Adipocyte (in vitro differentiated cells): ENCODE measurements at places on chromosomes 3 and 15.

DNA sequence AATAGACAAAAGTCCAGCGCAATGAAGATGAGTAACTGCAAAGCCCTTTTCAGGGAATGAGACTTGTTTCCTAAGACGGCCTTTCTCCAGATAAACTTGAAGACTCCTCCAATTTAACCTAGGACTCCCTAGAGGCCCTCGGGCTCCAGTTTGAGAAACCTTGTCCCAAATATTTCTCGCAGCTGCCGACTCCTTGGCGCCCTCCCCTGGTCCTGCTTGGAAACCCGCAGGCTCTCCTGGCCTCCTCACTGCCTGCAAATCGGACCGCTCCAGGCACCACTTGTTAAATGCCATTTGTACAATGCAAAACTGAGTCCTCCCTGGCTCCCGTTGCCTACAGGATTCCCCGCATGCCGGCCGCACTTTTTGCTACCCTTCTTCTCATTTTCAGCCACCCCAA lies 36.8 kb downstream of the MUC4 start:
- DNase-seq = peak; percentile 65

DNA sequence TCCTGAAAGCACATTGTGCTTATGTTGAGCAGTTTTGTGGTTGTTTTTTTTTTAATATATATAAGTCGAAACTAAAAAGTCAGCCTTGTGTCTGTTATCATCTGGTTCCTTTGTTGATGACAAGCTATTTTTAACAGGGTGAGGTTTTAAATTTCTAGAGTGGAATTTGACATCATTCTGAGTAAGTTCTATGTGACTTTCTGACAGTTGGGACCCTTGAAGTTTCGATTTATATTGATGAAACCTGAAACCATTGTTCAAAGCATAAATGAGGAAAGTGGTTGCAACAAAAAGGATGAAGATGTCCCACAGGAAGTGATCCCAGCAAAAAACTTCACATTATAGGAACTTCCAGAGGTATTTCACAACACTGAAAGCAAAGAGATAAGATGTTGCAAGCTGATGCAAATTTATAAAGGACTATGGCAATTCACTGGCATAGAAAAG lies 94.0 kb downstream of the CYP19A1 start:
- peak; percentile 67 for DNase-seq

- DNase-seq = no peak
Measured at GRCh38 chr3:126213379-126214028, 33.1 kb upstream of the ALDH1L1 start.

DNA sequence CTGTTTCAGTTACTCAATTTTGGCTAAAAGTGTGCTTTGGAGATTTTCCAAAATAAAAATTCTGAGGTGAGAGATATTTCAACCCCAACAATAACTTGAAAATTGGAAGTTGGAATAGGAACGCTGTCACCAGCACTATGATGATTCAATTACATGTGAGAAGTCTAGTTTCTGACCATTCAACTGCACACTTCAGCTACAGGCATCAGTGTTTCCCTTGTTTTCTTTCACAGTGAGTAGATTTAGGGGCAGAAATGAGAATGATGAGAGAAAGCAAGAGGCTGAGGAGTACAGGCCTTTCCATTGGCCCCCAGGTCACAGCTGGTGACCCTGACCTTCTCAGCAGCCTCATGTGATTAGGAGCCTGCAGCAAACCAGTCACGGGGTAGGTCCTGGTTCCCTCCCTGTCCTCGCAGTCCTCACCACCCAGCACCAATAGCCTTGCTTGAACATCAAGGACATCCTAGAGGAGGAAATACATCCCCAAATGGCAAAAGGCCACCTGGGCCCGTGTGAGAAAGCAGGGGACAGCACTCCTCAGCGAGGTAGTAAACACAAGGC lies 10.0 kb upstream of the FILIP1L start:
- DNase-seq = no peak

- DNase-seq = no peak
Measured at GRCh38 chr3:143037867-143038266, 36.5 kb downstream of the U2SURP start.

GRCh38 chr3:149845570-149846244 lies 32.7 kb downstream of the RNF13 start:
- DNase-seq = no peak

GRCh38 chr3:80244390-80244789 lies 476.6 kb upstream of the ROBO1 start:
- DNase-seq = peak; percentile 30

GRCh38 chr3:120604382-120604781 lies 8.2 kb downstream of the NDUFB4 start:
- no peak for DNase-seq

DNA sequence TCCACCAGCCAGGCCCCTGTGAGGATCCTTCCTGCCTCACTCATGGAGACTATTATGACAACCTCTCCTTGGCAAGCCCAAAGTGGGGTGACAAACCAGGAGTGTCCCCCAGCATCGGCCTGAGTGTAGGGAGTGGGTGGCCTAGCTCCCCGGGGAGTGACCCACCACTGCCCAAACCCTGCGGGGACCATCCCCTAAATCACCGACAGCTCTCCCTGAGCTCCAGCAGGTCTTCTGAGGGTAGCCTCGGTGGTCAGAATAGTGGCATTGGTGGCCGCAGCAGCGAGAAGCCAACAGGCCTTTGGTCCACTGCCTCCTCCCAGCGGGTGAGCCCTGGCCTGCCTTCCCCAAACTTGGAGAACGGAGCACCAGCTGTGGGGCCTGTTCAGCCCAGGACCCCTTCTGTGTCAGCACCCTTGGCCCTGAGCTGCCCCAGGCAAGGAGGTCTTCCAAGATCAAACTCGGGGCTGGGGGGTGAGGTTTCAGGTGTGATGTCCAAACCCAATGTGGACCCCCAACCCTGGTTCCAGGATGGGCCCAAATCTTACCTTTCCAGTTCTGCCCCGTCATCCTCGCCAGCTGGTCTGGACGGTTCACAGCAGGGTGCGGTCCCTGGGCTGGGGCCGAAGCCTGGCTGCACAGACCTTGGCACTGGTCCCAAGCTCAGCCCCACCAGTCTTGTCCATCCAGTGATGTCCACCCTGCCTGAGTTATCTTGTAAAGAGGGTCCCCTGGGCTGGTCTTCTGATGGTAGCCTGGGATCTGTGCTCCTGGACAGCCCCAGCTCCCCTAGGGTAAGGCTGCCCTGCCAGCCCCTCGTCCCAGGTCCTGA lies 1.0 kb downstream of the LIMD1 start:
- no peak for DNase-seq

GRCh38 chr3:39101022-39101689 lies 6.3 kb downstream of the GORASP1 start:
- DNase-seq = peak; percentile 62

GRCh38 chr15:26212109-26212508 lies 349.0 kb upstream of the ATP10A start:
- no peak for DNase-seq

DNA sequence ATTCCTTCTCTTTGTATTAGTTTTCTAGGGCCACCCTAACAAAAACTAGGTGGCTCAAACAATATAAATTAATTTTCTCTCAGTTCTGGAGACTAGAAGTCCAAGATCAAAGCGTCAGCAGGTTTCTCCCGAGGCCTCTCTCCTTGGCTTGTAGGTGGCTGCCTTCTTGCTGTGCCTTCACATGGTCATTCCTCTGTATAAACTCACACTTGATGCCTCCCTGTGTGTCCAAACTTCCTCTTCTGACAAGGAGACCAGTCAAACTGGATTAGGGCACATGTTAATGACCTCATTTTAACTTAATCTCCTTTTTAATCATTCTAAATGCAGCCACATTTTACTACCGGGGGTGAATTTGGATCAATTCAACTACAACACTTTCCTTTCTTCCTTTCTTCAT lies 691.1 kb downstream of the DIPK2A start:
- DNase-seq = no peak

GRCh38 chr15:60804986-60805949 lies 326.3 kb upstream of the ICE2 start:
- no peak for DNase-seq

DNA sequence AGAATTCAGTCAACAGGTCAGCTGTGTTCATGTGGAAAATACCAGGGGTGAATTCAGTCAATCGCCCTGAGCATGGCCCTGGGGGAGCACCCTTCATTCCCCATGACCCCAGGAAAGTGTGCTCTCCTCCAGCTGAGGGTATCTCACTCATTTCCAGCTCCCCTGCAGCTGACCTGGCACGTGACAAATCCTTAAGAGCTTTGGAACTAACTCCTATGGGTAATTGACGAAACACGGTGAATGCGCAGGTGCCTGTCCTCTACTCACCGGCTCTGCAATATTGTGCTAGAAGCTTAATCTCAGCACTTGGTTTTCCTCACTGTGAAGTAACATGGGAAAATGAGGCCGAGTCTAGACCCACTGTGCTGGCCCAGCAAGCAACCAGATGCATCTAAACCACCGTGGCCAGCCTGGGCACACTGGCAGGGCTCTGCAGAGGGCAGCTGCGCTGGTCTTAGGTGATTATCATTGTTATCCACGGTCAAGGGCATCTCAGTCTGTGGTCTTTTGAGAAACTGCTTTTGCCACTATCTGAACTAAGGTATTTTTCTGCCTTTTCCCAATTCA lies 63.1 kb downstream of the SPSB4 start:
- no peak for DNase-seq

GRCh38 chr3:13141991-13142412 lies 68.8 kb upstream of the IQSEC1 start:
- DNase-seq = peak; percentile 52

- DNase-seq = no peak
Measured at GRCh38 chr15:48888191-48888590, 10.3 kb downstream of the EID1 start.

DNA sequence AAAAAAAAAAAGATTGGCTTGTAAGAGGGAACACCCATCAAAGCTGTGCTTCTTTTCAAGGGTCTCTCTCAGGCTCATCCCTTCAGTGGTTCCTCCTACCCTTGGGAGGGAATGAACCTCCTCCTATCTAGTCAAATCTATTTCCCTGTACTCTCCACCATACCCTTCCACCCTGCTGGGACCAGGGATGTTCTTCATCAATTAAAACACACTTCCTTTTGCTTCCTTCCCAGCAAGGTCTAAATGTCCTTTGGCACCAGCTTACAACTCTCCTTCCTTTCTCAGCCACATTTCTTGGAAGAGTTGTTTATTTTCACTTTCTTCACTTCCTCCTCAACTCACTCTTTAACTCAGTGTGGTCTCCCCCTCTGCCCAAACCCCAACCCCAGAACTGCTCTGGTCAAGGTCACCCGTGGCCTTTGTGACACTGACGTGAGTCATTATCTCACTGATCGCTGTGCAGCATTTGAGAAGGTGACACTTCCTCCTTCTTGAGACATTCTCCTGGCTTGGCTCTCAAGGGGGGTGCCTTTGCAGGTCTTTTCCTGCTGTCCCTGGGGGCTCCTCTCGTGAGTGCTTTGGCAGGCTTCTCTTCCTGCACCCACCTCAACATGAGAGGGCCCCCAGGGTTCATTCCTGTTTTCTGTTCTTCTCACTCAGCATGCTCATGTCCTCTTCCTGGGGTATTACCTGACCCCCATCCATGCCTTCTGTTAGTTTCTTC lies 210.5 kb upstream of the TLE3 start:
- no peak for DNase-seq

DNA sequence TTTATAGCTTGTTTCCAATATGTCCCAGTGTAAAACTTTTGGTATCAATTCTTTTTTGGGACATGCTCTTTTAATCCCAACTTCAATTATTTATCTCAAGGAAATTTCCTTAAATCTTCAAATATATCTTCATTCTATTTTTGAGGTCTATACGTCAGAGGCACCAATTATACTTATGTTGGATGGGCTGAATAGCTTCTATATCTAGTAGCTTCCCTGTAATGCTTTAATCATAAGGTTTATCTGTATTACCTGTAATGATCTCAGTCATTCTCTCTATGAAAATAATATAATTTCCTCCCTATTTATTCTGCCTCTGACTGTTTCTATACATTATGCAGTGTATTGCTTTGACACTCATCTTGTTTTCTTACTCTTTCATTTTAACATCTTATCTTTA lies 29.9 kb upstream of the MCCC1 start:
- no peak for DNase-seq

DNA sequence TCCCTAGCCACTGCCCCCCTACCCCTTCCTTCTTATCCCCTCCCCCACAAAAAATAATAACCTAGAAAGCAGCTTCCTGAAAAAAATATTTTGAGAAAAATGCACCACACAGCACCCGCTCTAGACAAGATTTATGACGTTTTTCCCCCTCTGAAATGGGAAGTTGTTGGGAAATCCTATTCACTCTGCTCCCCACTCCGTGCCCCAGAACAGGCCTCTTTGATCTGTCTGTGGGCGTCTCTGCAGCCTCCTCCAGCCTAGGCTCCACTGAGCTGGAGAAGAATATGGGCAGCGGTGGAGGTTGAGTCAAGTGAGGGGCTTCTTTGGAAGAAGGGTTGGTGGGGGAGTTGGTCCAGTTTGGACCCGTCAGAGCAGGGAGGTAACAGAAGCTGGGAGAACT lies 28.5 kb upstream of the POLG start:
- no peak for DNase-seq

GRCh38 chr15:66142285-66142684 lies 111.3 kb downstream of the MEGF11 start:
- DNase-seq = no peak

DNA sequence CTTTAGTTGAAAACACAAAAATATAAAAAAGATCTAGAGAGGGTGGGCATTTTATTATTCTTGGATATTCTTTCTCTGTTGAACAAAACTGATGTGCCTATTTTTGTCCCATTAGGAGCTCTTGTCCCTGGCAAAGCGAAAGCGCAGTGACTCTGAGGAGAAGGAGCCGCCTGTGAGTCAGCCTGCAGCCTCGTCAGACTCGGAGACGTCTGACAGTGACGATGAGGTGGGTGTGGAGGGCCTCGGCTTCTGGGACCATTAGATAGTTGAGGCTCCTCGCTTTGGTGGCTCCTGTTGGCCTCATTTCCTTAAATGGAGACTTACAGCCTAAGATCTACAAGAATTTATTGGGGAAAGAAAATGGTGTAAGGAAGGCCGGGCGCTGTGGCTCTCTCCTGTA lies 21.3 kb downstream of the RTF1 start:
- DNase-seq = no peak

GRCh38 chr15:91826443-91826842 lies 27.1 kb upstream of the SLCO3A1 start:
- DNase-seq = no peak

DNA sequence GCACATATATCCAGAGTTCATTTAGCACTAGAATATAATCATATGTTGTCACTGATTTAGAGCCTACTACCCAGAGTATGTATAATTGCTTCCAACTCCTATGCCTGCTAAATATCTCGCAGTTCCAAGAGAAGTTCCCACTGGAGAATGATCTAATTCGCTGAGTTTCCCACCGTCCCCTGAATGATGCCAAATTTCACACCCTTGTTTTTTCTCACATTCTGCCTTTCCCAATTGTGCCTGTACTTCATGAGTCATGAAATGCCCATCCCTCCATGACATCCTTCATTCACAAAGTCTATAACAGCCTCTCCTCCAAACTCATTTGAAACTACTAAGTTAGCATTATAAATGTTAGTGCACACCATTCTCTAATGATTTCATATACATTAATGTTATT lies 177.2 kb downstream of the CBLB start:
- DNase-seq = no peak

GRCh38 chr15:63626955-63627354 lies 29.8 kb downstream of the FBXL22 start:
- no peak for DNase-seq

- DNase-seq = no peak
Measured at GRCh38 chr3:125179884-125180240, 32.7 kb downstream of the SLC12A8 start.
